ENCODE measurements at places on chromosomes 5 and 9.

DNA sequence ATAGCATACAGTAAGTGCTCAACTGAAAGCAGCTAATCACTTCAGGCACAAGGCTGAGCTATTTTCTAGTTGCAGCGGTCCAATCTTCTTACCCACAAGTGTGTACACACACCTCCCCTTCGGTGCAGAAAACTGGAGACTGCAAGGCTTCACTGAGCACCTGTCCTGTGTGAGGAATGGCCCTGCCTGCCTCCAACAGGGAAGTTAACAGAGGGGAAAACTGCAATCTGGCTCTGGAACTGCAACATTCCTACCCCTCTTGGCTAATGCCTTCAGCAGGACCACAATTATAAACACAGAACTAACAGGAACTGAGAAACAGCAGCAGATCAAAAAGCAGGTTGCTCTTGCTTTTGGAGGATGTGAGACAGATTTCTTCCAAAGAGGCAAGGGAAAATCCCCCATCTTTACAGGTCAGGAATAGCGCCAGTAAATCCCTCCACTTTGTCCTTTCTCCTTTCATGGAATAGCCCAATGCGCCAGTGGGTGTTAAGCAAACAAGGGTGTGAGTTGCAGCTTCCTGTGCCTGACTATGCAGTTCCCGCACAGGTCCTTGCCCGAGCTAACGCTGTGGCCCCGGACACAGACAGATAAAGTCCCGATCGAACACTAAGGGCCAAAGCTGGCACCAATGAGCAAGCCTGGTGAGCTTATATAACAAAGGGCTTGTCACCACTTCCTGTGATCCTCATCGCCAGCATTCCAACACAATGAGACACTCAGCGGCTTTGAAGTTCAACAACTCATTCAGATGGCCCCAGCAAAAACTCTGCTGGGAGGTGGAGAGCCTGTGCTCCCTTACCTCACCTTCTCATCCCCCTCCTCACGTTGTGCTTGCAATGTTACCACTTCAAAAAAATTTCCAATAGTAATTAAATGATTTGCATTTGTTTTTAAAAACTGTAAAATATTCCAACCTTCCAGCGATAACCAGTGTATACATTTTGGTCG lies 21.5 kb downstream of the SHB start:
- no peaks in the 10 kb centered on the region for H3K36me3 ChIP-seq
- no peak overlapping the region for H3K4me3 ChIP-seq
- peak overlapping the region; percentile 86 for H3K27ac ChIP-seq

GRCh38 chr9:21153336-21154017 lies 11.8 kb upstream of the IFNW1 start:
- DNase-seq: no peak
- no peaks in the 10 kb centered on the region for H3K36me3 ChIP-seq
- no peaks in the 10 kb centered on the region for H3K27me3 ChIP-seq
- no peaks in the 10 kb centered on the region for H3K4me1 ChIP-seq
- H3K4me3 ChIP-seq: no peak overlapping the region

GRCh38 chr9:107545036-107545435 lies 55.5 kb upstream of the KLF4 start:
- no peak overlapping the region for H3K27ac ChIP-seq
- H3K36me3 ChIP-seq: no peaks in the 10 kb centered on the region
- no peak overlapping the region for H3K4me3 ChIP-seq
- no peaks in the 10 kb centered on the region for H3K4me1 ChIP-seq
- H3K27me3 ChIP-seq: no peaks in the 10 kb centered on the region

- H3K27me3 ChIP-seq: no peaks in the 10 kb centered on the region
- H3K4me1 ChIP-seq: no peaks in the 10 kb centered on the region
- peaks cover 68% of the 10 kb centered on the region for H3K36me3 ChIP-seq
- H3K4me3 ChIP-seq: no peak overlapping the region
These were observed 136.5 kb downstream of the MEF2C start for GRCh38 chr5:88746438-88746882.

DNA sequence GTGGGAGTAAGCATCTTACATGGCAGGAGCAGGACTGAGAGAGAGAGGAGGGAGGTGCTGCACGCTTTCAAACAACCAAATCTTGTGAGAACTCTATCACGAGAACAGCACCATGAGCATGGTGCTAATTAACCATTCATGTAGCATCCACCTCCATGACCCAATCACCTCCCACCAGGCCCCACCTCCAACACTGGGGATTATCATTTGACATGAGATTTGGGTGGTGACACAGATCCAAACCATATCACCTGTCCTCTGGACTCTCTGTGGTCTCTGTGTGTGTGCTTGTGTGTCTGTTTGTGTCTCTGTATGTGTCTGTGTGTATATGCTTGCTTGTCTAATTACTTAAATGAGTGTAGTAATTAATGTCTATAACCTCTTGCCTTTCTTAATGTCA lies 31.1 kb downstream of the SEC61B start:
- H3K27ac ChIP-seq: no peak overlapping the region
- no peaks in the 10 kb centered on the region for H3K27me3 ChIP-seq
- no peak overlapping the region for H3K4me3 ChIP-seq
- H3K4me1 ChIP-seq: no peaks in the 10 kb centered on the region
- DNase-seq: no peak
